ENCODE measurements at places on chromosomes 3 and 15. TPM values are rescaled to one million over a fixed set of nuclear protein-coding genes. Genes with fewer than 3 reads are reported as not detected.

Gene SLC6A1
- total RNA-seq, result not detected

Gene CFAP100
- not detected for total RNA-seq

Gene CD86
- total RNA-seq, result 0.29 TPM

Gene SAMD7
- not detected for total RNA-seq

Gene MEIS2
- 17.7 TPM for total RNA-seq

Gene GALNT15
- 7.1 TPM for total RNA-seq

Gene SLC9C1
- total RNA-seq, result not detected

Gene IGF2BP2
- 80.4 TPM for total RNA-seq
